ENCODE measurements at places on chromosomes 11 and 22.

DNA sequence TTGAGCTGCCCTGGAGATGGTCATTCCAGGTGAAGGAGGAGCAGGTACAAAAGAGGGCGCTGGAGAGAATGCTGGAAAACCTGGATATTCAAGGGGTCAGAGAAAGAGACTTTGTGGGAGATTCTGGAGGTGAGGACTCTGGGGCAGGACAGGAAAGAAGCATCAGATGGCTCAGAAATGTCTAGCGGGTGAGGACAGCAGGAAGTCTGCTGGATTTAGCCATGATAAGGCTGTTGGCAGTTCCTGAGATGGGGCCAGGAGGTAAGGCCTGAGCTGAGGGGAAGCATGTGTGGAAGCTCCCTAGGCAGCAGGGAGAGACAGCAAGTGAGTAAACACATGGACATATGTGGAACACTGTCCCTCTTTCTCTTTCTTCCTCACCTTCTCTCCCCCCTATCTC lies 1.5 kb downstream of the UPB1 start:
- no peak for DNase-seq

DNA sequence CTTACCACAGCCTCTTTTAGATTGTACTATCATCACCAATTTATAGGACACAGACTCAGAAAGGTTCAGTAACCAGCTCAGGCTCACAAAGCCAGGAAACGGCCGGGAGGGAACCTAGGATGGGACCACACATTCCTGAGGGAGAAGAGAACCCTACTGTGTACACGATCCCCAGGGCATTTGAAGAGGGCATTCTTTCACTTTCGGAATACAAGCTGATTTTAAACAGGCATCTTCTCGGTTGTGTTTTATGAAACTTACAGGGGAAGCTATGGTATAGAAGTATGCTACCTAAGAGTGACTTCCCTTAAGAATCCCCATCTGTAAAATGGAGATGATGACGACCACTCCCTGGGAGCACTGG lies 19.0 kb downstream of the SMCO4 start:
- no peak for DNase-seq

DNA sequence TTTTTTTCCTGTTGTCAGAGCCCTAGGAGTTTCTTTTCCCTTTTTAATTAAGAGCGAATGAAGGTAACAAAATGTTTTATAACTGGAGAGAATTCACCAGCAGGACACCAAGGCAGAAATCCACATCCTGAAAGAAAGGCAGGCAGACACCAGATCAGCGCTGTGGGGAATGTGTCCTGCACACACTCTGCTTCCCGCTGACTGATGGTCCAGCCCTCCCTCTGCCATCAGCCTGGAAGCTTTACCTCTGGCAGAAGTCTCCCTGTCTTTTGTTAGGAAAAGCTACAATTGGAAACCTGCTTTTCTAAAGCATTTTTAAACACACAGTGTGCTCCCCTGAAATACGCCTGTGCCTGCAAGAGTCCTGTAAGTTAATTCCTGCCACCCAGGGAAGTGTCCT lies 638.5 kb downstream of the NTM start:
- DNase-seq, result no peak

DNA sequence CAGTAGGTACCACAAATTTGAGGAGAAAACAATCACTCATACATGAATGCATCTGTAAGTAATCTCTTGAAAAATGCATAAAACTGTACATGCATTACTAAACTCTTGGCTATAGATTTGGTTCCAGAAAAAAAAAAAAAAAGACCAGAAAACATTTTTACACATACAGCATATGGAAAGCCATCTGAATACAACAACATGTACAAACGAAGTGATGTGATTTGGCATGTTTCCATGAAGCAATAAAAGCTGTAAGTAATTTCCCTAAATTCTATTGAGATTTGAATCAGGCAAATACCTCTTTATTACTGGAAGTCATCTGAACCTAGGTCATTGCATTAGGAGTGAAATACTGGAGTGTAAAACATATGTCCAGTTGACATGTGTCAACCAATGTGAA lies 31.9 kb upstream of the ZC3H12C start:
- DNase-seq, result no peak

- DNase-seq, result no peak
These were observed 5.4 kb upstream of the SORL1 start for GRCh38 chr11:121446752-121447156.

DNA sequence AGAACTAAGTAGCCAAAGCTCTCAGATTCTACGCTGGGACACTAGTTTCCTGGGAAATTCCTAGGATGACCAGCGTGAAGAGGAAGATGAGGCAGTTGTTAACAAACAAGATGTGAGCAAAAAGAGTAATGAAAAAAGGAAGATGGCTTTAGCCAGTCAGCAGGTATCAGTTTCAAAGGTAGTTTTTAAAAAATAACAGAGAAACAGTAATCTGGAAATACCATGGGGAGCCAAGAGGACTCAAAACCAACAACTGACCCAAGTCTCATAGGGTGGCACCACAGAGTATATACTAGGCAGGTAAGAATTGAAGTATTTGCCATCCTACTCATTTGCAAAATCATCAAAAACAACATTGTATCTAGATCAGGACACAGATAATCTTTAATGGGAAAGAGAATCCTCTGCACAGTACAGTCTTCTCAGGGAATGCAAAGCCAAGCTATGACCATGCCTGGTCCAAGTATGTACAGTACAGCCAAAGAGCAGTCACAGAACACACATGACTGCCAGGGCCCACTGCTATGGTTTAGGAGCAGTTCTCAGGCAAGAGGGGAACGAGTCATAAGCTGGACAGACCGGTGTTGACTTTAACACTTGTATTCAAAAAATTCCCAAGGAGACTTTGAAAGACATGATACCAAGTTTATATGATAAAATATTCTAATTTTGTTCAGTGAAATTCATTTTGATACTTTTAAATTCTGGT lies 20.6 kb downstream of the MSANTD4 start:
- DNase-seq, result no peak

GRCh38 chr11:35061516-35062440 lies 77.2 kb upstream of the CD44 start:
- peak; percentile 67 for DNase-seq

- no peak for DNase-seq
These were observed 7.6 kb downstream of the APOBEC3A start for GRCh38 chr22:38964989-38965388.

DNA sequence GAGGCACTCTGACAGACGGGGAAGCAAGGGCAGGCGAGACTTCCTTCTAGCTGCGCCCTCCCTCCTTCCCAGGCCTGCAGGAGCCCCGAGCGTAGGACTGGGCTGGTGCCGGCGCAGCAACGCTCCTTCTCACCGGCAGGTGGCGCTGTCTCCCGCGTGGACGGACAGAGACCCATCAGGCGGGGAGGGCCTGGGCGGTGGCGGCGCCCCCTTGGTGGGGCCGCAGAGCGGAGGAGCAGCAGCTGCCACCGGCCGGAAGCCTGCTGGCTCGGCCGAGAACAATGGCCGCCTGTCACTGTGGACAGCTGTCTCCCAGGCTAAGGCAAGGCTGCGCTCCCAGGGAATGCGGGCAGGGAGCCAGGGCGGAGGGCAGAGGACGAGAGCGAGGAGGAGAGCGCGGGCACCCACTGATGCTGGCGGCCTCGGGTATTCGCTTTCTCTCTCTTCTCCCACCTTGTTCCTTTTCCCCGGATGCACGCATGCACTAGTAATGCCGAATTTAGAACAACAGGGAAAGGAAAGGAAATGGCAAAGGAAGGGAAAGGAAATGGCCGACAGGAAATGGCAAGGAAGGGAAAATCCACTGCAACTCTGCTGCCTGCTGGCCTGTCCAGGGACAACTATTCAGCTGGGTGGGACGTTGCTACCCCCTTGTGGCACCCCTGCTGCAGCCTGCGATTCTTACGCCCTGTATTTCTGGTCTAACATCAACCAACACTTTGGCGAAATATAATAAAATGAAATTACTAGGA lies 14.4 kb downstream of the PPM1F start:
- DNase-seq, result peak; percentile 84

DNA sequence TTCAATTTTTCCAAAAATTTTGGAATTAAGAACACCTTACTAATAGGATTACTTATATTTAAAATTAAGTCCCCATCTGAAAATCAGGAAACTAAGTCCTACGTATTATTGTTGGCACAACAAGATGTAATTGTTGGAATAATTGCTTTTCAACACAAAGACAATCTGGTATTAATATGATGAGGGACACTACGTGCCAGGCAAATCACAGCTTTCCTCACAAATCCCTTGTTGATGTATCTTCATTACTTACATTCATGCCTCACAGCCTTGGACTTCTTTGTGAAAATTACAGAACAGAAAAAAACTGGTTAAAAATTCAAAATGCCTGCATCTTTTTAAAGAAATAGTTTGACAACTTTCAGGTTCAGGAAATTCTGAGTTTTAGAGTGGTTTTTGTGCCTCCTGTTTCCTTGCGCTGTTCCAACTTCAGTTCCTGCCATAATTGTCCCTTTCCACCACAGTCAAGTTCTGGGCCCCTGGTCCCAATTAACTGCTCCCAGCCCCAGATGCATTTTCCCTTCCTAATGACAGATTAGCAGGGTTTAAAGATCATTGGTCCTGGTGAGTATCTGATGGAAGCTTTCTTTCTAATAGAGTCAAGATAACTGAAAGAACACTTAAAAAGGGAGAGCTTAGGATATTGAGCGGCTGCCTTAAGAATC lies 23.3 kb upstream of the CCDC34 start:
- no peak for DNase-seq

- no peak for DNase-seq
These were observed 5.8 kb downstream of the SSH3 start for GRCh38 chr11:67309166-67309565.

DNA sequence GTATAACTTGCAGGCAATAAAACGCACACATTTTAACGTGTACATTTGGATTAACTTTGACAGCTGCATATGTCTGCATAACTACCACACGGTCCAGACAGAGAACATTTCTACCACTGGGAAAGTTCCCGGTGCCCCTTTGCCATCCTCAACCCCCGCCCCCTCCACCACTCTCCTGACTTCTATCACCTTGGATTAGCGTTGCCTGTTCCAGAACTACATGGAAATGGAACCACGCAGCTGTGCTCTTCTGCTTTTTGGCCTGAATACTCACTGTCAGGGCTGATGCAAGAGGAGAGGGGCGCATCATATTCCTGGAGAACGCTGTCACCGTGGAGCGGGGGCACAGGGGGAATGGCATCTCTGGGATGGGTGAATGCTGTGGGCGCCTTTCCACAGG lies 62.1 kb downstream of the LRP5 start:
- DNase-seq, result no peak

- no peak for DNase-seq
These were observed 166.8 kb upstream of the SEZ6L start for GRCh38 chr22:26002456-26002855.

GRCh38 chr11:108960501-108960900 lies 295.6 kb downstream of the DDX10 start:
- no peak for DNase-seq
